NCI-H524 (cell line): ENCODE measurements at places on chromosomes 5 and 9.

DNA sequence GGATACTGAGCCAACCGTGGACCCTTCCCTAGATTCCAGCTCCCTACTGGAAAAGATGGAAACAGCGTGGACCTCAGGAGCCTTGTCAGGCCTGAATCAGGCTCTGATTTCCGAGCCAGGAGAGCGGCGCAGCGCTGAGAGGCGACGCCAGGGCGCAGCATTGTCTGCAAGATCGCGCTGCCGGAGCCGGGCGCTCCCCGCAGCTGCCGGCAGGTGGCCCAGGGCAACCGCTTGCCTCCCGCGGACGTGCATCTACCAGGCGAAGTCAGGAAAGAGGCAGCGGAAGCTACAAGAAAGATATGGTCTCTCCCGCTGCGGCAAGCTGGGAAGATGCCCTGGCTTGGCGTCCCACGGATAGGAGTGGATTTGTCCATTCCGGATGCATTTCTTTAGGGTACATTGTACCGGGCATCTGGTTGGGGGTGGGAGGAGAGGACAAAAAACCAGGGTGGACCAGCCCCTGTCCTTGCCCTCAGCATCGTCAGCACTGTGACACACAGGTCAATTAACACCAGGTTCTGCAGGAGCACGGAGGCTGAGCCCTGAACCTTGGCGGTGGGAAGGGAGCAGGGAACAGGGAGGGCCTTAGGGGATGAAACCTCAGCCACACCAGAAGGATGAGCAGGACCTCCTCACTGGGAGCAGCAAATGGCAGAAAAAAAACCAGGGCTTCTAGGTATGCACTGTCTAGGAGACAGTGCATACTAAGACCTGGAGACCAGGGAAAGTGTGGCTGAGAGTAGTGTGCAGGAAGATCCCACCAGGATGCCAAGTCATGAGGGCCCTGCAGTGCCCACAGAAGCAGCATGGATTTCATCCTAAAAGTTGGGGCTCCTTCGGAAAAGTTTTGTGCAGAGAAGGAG lies 55.9 kb downstream of the SFXN1 start:
- peak; percentile 46 for DNase-seq

GRCh38 chr9:8140557-8140956 lies 341.0 kb upstream of the DMAC1 start:
- no peak for DNase-seq

- no peak for DNase-seq
Measured at GRCh38 chr5:149324641-149325040, 20.7 kb upstream of the GRPEL2 start.

GRCh38 chr9:107972346-107972745 lies 482.8 kb upstream of the KLF4 start:
- DNase-seq, result no peak

DNA sequence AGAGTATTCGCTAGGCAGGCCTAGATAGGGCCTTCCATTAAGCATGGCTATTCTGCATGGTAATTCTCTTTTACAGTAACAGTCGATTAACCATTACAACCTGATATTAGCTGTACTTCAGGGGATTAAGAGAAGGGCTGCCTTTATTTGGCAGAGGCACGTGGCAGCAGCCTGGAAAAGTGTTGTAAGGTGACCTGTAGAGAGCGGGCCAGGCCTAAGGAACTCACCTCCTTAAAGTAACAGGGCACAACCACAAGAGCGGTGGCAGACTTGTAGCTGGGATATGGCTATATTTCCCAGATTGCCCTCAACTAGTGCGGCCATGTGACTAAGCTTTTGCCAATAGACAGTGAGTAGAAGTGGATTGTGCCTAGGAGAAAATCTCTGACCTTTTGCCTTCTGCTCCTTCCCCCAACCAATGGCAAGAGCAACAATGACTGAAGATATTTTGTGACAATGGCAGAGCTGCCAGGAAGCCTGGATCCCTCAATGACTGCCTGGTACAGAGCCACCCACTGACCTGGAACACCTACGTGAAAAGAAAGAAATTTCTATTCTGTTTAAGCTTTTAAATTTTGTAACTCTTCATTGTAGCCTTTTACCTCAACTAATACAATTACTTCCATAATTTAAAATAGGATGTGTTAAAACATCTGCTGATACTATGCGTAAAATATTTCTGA lies 18.9 kb upstream of the ANKRD34B start:
- peak; percentile 19 for DNase-seq

DNA sequence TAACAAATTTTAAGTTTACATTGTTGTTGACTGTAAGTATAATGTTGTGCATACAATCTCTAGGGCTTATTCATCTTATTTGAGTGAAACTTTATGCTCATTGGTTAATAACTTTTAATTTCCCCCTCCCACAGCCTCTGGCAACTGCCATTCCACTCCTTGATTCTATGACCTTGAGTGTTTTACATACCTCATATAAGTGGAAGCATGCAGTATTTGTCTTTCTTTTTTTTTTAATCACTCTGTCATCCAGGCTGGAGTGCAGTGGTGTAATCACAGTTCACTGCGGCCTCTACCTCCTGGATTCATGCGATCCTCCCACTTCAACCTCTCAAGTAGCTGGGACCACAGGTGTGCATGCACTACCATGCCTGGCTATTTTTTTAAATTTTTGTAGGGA lies 83.9 kb downstream of the KCTD16 start:
- DNase-seq, result no peak

DNA sequence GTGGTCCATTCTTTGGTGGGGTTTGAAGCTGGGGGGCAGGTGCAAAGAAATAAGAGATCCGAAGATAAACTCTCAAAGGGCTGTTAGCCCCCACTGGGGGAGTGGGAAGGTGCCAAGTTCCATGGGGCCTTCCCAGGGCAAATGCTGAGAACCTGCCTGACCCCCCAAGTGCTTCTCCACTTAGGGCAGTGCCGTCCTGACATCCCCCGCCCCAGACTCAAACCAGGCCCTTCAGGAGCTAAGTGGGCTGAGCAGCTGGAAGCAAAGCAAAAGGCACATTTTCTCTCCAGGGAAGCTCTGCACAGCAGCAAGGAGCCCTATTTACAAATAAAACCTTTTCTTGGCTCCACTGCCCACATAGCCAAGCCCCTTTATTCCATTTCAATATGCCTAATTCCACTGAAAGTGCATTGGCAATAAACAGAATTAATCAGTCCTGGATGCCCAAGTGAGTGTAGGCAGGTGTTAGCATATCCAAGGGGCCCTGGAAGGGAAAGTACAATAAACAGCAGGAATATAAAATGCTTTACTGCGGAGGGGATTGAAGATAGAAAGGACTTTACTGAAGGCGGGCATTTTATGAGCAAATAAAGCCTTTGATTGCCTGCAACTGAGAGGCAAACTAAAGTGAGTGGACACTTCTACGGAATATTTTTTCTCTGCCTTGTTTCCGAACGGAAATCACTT lies 44.6 kb downstream of the WHRN start:
- no peak for DNase-seq

DNA sequence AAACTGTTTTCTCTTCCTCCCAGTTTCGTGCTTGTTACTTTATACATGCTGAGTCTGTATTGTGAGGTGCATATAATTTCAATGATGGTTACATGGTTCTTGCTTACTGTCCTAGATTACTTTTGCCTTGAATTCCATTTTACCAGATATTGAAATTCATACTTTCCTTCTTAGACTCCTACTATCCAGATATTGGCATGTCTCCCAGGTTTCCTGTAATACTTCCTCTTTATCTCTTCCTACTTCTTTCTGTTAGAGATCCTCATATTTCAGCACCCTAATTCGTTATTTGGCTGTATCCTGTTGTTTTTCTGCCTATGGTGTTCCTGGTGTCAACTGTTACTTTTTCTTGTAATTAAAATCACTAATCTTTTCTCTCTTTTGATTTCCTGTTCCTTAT lies 522.1 kb downstream of the CCDC171 start:
- DNase-seq, result no peak

- no peak for DNase-seq
Measured at GRCh38 chr9:123217128-123217654, 51.2 kb downstream of the STRBP start.

DNA sequence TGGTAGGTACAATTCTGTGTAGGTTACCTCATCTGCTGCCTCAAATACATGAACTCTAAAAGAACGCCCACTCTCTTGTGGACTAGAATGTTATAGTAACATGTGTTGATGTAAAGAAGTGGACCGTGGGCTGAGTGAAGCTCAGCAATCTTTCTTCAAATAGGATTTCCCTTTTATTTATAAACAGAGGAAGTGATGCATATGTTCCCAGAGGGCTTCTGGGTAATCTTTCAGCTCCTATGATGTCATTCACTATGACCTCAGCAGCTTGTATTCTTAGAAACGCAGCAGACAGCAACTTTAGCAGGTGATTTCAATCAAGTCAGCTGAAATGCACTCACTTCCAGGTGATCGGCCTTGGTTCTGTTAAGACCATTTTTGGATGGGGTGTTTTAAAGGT lies 14.4 kb downstream of the F2RL2 start:
- DNase-seq, result no peak

DNA sequence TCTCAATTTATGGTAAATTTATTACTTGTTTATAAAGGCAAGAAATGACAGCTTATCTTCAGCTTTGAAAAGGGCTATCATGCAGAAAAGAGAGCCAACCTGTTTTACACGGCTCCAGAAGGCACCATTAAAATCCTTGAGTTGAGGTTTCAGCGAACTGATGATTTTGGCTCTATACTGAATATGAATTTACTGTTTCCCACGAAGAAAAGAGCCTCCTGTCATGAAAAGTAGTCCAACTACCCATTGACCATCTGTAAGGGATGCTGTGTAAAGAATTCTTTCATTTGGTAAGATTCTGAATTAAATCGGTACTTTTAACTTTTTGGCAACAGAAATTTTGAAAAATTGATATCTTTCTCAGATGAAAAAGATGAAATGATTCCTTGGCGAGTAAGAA lies 657.6 kb upstream of the ZNF608 start:
- DNase-seq, result no peak
